ENCODE measurements at places on chromosomes 13 and 19. TPM values are rescaled to one million over a fixed set of nuclear protein-coding genes. Genes with fewer than 3 reads are reported as not detected.
A peak's percentile ranks its signal among the peaks of the same experiment; 100 is the strongest.

The SIGLEC5 gene
- not detected for total RNA-seq

The MAN2B1 gene
- total RNA-seq: 41.0 TPM

The CPB2 gene
- total RNA-seq: not detected

GRCh38 chr19:41853768-41854167 lies 6.3 kb upstream of the RPS19 start:
- H3K36me3 ChIP-seq: no peaks in the 10 kb centered on the region
- DNase-seq: no peak

GRCh38 chr19:30807278-30807677 lies 435.1 kb downstream of the ZNF536 start:
- H3K4me3 ChIP-seq: no peak overlapping the region
- no peaks in the 10 kb centered on the region for H3K27me3 ChIP-seq
- H3K4me1 ChIP-seq: no peaks in the 10 kb centered on the region
- H3K27ac ChIP-seq: no peak overlapping the region
- no peak for DNase-seq

DNA sequence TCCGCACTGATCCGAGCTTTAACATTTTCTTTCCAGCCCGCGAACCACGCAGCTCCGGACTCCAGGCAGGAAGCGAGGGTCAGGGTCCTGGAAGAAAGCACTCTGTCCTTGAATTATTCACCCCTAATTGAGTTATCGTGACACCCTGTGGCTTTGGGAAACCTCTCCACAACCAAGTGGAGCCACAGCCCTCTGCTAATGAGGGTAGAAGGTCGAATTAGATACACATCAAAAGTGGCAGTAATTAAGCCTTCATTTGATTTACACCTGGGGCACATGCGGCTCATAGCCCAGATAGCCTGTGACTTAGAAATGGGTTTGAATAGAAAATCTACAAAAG lies 15.9 kb upstream of the RNF17 start:
- H3K4me1 ChIP-seq: no peaks in the 10 kb centered on the region
- H3K27ac ChIP-seq: no peak overlapping the region
- DNase-seq: no peak
- no peaks in the 10 kb centered on the region for H3K27me3 ChIP-seq
- H3K4me3 ChIP-seq: no peak overlapping the region
- no peaks in the 10 kb centered on the region for H3K36me3 ChIP-seq

DNA sequence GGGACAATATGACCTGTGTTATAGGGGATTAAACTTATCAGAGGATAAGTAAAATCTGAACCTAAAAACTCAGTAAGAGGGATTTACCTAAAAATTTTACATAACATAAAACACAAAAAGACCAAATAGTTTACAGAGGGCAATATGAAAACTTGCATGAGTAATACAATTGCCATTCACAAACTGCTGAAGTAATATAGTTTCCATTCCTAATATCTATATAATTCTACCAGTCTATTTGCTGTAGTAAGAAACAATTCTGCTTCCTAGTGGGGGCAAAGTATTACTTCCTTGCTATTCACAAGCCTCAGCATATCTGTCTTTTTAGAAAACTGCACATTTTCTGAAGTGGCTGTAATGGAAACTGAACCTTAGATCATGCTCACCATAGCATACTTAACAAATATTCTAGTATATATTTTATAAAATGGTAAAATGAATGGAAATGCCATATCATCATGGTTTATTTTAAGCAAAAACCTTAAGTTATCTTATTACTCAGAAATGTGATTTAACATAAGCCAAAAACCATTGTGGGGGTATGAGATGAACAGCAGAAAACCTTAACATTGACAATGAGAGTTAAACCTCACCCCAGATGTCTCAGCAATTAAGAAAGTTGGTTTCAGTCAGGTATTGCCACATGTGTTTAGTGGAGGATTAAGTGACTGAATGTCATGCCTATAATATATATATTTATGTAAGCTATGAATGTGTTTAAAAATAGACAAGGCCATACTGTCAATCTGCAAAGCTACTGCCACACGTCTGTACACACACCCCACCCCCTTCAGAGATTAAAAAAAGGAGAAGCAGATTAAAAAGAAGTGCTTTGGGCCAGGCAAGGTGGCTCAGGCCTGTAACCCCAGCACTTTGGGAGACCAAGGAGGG lies 136.8 kb downstream of the MIPEP start:
- H3K27me3 ChIP-seq: no peaks in the 10 kb centered on the region
- no peaks in the 10 kb centered on the region for H3K36me3 ChIP-seq
- DNase-seq: no peak
- H3K27ac ChIP-seq: no peak overlapping the region

The NTN5 gene
- total RNA-seq: not detected

GRCh38 chr13:101575581-101575980 lies 123.1 kb downstream of the ITGBL1 start:
- no peaks in the 10 kb centered on the region for H3K4me1 ChIP-seq
- no peak for DNase-seq
- H3K27ac ChIP-seq: no peak overlapping the region
- H3K36me3 ChIP-seq: no peaks in the 10 kb centered on the region
- no peaks in the 10 kb centered on the region for H3K27me3 ChIP-seq

The MYH14 gene
- 1.4 TPM for total RNA-seq

GRCh38 chr19:10230173-10230860 lies 814 bp downstream of the S1PR2 start:
- peak overlapping the region; percentile 65 for H3K4me3 ChIP-seq
- H3K27me3 ChIP-seq: no peaks in the 10 kb centered on the region
- no peaks in the 10 kb centered on the region for H3K36me3 ChIP-seq
- H3K4me1 ChIP-seq: peaks cover 3% of the 10 kb centered on the region
- peak; percentile 80 for DNase-seq

DNA sequence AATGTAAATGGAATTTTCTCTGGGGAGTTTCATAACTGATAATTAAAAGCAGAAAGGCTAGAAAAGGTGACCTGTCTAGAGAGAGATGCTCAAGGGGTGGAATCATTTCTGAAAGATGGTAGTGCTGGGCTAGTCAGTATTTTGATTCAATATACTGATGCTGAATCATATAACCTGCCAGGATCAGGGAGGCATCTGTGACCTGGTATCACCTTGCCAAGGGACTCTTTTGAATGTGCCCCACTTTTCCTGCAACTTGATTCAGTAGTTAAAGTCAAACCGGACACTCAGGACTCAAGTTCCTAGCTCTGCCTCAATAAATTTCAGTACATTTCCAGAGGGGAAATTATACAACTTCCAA lies 15.8 kb downstream of the LCP1 start:
- no peak overlapping the region for H3K4me3 ChIP-seq
- no peak for DNase-seq
- no peaks in the 10 kb centered on the region for H3K4me1 ChIP-seq
- H3K36me3 ChIP-seq: no peaks in the 10 kb centered on the region

The SIGLEC8 gene
- total RNA-seq: 0.34 TPM

DNA sequence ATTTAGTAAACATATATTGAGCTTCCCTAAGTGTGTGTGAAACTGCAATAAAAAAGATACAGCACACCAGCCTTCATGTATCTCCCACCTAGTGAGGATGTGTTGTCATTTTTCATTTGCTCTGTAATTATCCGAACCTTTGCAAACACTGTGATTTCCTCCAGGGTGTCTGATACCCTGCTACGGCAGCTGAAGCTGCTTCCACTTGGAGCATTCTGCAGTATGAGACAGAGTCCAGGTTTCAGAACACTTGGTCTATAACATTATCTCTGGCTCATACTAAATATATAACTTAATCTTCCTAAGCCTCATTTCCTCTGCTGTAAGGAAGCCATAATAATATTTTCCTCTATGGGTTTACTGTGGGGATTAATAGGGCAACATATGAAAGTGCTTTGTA lies 1338.1 kb upstream of the SLC10A2 start:
- no peaks in the 10 kb centered on the region for H3K36me3 ChIP-seq
- H3K27me3 ChIP-seq: no peaks in the 10 kb centered on the region
- no peak for DNase-seq
- no peak overlapping the region for H3K27ac ChIP-seq

DNA sequence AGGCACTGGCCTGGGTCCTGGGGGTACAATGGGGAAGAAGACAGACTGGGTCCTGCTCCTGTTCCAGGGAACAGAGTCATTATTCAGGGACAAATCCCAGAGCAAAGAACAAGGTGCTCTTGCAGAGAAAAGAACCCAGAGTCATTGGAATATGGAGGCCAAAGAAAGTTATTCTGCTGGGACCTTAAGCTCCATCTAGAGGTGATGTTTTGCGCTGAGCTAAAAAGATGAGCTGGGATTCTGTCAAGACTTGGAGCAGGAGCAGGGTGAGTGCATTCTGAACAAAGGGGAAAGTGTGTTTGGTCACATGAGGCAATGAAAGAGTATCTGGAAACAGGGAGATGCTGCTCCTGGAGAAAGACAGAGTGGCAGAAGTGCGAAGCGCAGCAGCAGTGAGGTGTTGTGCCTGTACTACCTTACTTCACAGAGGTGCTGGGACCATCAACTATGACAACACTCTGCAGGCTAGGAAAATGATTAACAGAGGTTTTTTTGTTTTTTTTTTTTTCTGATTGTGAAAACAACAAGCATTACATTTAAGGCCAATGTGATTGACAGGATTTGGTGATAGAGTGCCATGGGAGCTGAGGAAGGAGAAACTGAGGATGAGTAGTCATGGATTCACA lies 95.3 kb upstream of the TNFSF11 start:
- no peaks in the 10 kb centered on the region for H3K27me3 ChIP-seq
- no peak for DNase-seq
- H3K27ac ChIP-seq: no peak overlapping the region
- no peak overlapping the region for H3K4me3 ChIP-seq

GRCh38 chr13:64371461-64371860 lies 2858.7 kb downstream of the PCDH9 start:
- no peak for DNase-seq
- H3K4me1 ChIP-seq: no peaks in the 10 kb centered on the region
- H3K27me3 ChIP-seq: no peaks in the 10 kb centered on the region
- no peak overlapping the region for H3K4me3 ChIP-seq
- no peaks in the 10 kb centered on the region for H3K36me3 ChIP-seq
- H3K27ac ChIP-seq: no peak overlapping the region

DNA sequence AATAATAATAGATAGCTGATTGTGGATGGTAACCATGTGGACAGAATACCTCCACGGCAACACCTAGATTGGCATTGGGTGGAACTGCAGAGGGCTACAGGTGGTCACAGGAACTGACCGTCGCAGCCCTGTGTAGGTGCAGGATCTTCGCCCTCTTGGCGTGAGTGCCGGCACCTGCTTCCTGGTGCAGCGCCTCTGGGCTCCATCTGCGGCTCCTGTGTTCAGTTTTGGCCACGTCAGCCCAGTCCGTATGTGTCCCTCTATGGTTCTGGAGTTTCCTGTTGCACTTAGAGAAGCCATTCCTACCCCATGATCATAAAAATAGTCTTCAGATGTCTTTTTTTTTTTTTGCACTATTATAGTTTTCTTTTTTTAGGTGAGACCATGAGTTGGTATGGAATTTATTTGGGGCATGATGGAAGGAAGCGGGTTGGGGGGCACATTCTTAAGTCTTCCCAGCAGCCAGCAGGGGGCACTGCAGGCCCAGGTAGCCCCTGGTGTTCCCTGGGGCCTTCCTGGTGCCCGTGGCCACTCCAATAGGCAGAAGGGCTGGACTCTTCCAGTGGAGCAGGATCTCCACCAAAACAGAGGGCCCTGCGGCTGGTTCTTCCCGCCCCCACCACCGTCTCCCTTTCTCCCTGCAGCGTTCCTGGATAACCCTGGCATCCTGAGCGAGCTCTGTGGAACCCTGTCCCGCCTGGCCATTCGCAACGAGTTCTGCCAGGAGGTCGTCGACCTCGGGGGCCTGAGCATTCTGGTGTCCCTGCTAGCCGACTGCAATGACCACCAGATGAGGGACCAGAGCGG lies 10.1 kb upstream of the SLC25A42 start:
- no peak overlapping the region for H3K4me3 ChIP-seq
- DNase-seq: peak; percentile 61
- no peaks in the 10 kb centered on the region for H3K4me1 ChIP-seq
- H3K27ac ChIP-seq: no peak overlapping the region
- no peaks in the 10 kb centered on the region for H3K36me3 ChIP-seq
- H3K27me3 ChIP-seq: no peaks in the 10 kb centered on the region

DNA sequence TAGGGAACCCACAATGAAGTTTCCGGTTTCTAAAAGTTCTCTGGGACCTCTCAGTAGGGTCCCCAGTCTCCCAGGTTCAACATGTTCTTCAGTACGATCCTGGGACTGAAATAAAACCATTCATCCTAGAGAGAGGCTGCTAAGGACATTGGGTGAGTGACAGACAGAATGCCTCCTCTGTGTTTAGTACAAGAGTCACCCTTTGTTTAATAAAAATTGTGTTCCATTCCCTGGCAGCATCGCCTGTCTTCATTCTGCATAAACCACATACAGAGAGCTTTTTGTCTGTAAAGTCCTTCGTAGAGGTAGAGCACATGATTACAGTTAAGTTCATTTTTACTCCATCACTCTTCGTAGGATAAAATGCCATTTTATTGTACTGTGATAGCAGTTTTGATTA lies 95.3 kb upstream of the GPR12 start:
- no peaks in the 10 kb centered on the region for H3K27me3 ChIP-seq
- no peak overlapping the region for H3K27ac ChIP-seq
- no peak overlapping the region for H3K4me3 ChIP-seq
- DNase-seq: no peak

- H3K36me3 ChIP-seq: no peaks in the 10 kb centered on the region
- no peak overlapping the region for H3K27ac ChIP-seq
These were observed 55.1 kb downstream of the RGCC start for GRCh38 chr13:41512441-41512840.

- H3K4me1 ChIP-seq: no peaks in the 10 kb centered on the region
- DNase-seq: no peak
- no peak overlapping the region for H3K4me3 ChIP-seq
- no peak overlapping the region for H3K27ac ChIP-seq
- H3K27me3 ChIP-seq: no peaks in the 10 kb centered on the region
- no peaks in the 10 kb centered on the region for H3K36me3 ChIP-seq
These were observed 4.9 kb upstream of the DMKN start for GRCh38 chr19:35518313-35518712.

- no peak overlapping the region for H3K4me3 ChIP-seq
- H3K36me3 ChIP-seq: no peaks in the 10 kb centered on the region
- H3K27ac ChIP-seq: peak overlapping the region; percentile 9
- no peaks in the 10 kb centered on the region for H3K4me1 ChIP-seq
- H3K27me3 ChIP-seq: no peaks in the 10 kb centered on the region
- no peak for DNase-seq
These were observed 84.2 kb downstream of the TNFRSF19 start for GRCh38 chr13:23654111-23655110.

- H3K4me3 ChIP-seq: no peak overlapping the region
- H3K27me3 ChIP-seq: no peaks in the 10 kb centered on the region
- no peaks in the 10 kb centered on the region for H3K36me3 ChIP-seq
- no peaks in the 10 kb centered on the region for H3K4me1 ChIP-seq
These were observed 59.4 kb upstream of the TSHZ3 start for GRCh38 chr19:31408460-31409124.

The TJP3 gene
- 0.37 TPM for total RNA-seq

DNA sequence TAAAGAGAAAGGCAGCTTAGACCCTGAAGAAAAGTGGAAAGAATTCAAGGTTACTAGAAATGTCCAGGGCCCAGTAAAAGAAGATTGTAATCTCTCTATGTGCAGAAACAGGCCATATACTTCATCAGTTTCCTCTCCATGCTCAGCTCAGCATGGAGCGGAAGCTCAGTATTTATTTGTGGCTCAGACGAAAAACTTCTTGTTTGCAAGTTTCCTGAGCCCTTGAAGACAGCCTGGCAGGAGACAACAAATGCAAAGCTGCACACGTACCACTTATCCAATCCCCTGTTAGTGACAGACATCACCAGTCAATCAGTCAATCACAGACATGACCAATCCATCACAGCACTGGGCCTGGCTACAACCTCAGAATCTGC lies 8.1 kb upstream of the KLF2 start:
- no peaks in the 10 kb centered on the region for H3K4me1 ChIP-seq
- H3K27ac ChIP-seq: peak overlapping the region; percentile 76
- no peaks in the 10 kb centered on the region for H3K36me3 ChIP-seq
- no peaks in the 10 kb centered on the region for H3K27me3 ChIP-seq
- DNase-seq: no peak
- H3K4me3 ChIP-seq: no peak overlapping the region

Data from uterus (tissue), 4 donors.